ENCODE measurements at places on chromosomes 7 and 10.

GRCh38 chr10:89591796-89592271 lies 53.2 kb downstream of the PANK1 start:
- no peak for DNase-seq

DNA sequence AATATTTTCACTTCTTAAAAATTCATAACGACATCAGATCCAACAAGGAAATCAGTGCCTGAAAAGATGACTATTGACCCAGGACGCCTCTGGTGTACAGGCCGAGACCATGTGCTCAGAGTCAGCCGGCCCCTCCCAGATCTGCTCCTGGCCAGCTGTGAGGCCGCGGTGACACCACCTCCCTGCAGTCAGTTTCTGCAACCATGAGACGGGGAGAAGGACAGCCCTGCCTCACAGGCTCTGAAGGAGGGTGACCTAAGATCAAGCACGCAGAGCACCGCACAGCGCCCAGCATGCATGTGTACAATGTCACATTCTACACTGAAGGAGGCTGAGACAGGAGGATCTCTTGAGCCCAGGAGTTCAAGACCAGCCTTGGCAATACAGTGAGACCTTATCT lies 2.6 kb upstream of the GPER1 start:
- DNase-seq: no peak

DNA sequence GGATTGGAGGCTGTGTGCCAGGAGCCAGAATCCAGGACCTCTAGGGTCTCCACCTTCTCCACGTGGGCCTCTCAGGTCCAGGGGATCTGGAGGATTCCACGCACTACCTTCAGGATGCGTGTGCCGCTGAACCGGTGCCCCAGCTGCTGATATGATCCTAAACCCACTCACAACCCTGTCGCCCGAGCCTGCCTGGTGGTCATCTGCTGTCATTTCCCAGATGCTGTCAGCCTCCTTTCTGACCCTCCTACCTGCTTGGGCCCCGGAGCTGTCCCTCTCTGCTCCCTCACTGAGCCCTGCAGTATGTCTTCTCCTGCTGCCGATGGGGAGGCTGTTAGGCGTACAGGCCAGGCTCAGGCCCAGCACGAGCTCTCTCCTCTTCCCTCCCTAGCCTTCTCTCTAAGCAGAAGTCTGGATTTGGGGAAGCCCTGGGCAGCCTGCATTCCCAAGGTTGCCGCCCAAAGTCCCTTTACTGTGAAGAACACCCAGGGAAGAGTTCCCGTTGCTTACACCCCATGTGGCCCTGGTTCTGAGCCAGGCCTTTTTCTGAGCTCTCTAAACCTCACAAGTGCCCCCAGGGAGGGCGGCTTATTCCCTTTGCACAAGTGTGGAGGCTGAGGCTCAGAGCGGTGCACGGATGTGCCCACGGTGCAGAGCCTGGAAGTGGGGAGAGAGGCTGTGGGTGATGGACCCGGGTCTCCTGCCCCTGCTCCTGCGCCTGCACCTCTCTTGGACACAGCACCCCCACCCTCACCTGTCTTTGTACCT lies 30.8 kb upstream of the ZNF488 start:
- DNase-seq: no peak

GRCh38 chr10:132036153-132036886 lies 29.4 kb upstream of the JAKMIP3 start:
- DNase-seq: no peak

DNA sequence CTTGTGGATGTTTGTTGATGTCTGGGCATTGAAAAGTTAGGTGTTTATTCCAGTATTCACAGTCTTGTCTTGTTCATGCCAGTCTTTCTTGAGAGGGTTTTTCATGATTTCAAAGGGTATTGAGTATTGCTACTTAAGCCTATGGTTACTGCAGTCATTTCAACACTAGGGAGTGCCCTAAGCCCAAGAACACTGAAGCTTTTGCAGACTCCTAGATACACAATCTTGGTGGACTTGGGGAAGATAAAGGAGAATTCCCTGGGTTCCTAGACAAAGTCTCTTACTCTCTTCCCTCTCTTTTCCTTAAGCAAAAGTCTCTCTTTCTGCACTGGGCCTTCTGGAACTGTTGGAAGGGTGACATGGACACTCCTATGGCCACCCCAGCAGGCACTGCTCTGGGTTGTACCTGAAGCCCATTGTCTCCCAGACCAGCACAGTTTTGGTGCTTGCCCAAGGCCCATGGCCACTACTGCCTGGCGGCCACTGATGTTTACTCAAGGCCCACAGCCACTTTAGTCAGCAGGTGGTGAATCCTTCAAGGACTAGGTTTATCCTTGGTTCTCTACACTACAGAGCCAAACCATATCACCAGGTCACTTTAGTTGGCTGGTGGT lies 24.9 kb downstream of the SAMD9 start:
- DNase-seq: peak; percentile 5

- no peak for DNase-seq
These were observed 3.2 kb upstream of the JMJD1C start for GRCh38 chr10:63468947-63469346.

DNA sequence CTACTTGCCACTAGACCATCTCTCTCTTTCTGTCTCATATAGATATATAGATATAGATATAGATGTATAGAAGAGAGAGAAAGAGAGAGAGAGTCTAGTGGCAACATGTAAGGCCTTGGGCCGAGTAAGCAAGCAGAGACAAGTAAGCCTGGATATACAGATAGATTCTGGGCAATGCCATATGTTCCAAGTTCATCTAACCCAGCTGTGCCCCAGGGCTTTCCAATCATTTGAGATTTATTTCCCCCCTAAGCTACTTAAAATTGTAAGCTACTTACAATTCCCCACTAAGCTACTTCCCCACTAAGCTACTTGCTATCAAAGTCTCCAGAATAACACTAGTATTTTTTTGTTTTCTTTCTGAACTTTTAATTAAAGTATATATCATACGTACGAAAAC lies 1094.1 kb downstream of the DNAJB9 start:
- no peak for DNase-seq

- DNase-seq: no peak
These were observed at the start of gene PNLIPRP1 for GRCh38 chr10:116590590-116591444. Gene PNLIPRP1, plus strand, starts transcription at chr10:116590959. Its CDS starts 171 bp downstream, at chr10:116591130.

DNA sequence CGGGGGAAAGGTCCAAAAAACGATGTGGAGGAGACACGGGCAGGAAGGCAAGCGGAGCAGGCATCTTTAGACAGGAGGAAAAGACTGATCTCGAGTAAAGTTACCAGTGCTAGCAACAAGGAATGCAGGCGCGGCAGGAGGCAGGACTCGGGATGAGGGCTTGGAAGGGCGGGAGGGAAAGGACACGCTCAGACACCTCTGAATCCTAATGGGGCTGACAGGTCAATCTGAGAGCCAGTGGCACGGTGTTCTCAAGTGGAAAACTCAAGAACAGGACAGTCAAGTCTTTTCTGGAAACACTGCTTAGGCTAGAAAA lies 155.3 kb upstream of the COBL start:
- no peak for DNase-seq

- DNase-seq: no peak
These were observed 70.6 kb downstream of the KCNMA1 start for GRCh38 chr10:77566914-77567566.

DNA sequence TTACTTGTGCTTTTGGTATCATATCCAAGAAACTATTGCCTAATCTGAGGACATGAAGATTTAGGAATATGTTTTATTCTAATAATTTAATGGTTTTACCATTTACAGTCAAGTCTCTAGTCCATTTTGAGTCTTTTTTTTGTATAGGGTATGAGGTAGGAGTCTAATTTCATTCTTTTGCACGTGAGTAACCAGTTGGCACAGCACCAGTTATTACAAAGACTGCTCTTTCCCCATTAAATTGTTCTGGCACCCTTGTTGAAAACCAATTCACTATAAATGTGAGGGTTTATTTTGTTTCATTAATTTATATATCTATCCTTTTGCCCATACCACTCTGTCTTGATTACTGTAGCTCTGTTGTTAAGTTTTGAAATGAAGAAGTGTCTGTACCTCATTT lies 381.6 kb downstream of the SUGCT start:
- DNase-seq: no peak

DNA sequence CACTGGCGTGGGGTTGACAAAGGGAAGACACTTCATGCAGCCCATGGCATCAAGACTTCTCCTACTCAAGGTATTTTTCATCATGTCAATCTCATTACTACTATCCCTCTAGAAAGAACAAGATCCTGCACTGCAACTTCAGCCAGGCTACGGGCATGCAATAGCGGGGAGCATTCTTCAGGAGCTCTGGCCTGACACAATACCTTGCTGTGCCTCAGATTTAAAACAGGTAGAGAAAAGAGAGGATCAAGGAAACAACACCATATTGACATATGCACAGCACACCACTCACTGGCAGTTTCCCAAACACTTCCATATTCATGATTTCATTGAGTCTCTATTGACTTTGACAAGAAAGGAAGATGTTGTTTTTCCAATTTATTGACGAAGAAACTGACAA lies 51.5 kb downstream of the DOCK4 start:
- DNase-seq: no peak

- DNase-seq: no peak
These were observed 1029.5 kb upstream of the LRRN3 start for GRCh38 chr7:110061387-110061786.

GRCh38 chr10:3773460-3774017 lies 11.5 kb downstream of the KLF6 start:
- no peak for DNase-seq

DNA sequence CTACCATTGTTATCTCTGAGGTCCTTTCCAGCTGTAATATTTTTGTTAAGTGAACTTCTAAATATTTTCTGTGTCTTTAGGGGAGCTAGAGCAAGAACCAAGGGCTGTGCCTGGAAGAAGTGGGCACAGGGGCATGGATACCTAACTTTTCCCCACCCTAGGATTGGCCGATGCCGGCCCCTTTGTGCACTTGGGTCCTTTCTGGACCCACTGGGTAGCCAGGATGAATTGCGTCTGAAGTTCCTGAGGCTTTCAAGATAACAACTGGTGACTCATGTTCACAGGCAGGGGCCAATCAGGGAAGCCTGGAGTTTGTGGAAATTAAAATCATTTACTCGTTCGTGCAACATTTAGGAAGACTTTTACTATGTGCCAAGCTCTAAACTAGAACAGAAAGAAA lies 758 bp downstream of the DPCD start:
- no peak for DNase-seq

GRCh38 chr10:51250278-51250920 lies 176.1 kb downstream of the PRKG1 start:
- DNase-seq: no peak

- no peak for DNase-seq
These were observed 88.2 kb upstream of the AUTS2 start for GRCh38 chr7:69510114-69510513.

DNA sequence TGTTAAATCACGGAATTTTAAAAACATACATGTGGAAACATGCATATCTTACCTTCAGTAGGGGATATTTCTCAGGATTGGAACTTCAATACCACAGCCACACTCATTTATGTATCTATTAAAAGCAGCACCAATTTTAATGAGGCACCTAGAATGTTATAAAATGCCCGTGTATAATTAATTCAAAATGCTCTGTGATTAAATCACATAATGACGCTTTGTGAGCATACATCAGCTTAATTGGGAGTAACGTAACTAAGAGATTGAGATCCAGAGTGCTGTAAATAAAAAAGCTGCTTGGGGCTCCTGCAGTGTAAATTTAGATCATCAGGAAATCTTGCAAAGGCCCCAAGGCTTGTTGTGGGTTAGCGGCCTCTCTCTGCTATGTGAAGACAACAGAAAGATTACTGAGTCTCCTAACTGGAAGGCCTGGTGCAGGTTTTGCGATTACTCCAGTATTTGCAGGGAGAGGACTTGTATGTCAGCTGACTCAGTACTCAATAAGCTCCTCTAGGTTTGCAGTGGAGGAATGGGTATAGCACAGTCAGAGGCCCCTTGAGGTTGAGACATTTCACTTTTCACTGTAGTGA lies 195.5 kb upstream of the PHYHIPL start:
- DNase-seq: no peak

DNA sequence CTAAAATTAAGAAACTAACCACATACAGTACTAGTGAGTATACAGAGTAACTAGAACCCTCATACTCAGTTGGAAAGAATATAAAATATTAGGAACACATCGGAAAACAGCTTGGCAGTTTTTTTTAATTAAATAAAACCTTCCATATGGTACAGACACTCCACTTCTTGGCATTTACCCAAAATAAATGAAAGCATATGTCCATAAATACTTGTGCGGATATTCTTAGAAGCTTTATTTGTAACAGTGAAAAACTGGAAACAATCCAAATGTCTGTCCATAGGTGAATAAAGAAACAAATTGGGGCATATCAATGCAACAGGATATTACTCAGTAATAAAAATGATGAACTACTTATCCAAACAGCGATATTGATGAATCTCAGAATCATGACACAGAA lies 410.0 kb downstream of the HTR7 start:
- peak; percentile 74 for DNase-seq

DNA sequence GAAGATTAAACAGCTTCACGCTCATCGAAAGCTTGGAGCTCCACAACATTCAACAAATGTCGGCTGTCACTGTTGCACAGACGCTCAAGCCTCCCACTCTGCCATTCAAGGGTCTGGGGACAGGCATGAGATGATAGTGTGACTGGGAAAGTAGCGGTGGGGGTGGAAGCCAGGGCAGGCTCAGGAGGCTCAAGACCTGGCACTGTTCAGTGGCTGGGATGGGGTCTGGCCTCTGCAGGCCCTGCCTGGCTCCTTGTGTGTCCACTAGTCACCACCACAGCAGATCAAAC lies 13.5 kb upstream of the GTPBP4 start:
- no peak for DNase-seq
